ENCODE measurements at places on chromosomes 16 and 17. TPM values are rescaled to one million over a fixed set of nuclear protein-coding genes. Genes with fewer than 3 reads are reported as not detected.

TPSD1 gene
- not detected for total RNA-seq

CES1 gene
- not detected for total RNA-seq

CAMKK1 gene
- 0.58 TPM for total RNA-seq

PDILT gene
- not detected for total RNA-seq

NOG gene
- total RNA-seq, result not detected

AXIN2 gene
- total RNA-seq, result not detected

MYO15B gene
- total RNA-seq, result 8.0 TPM
